ENCODE measurements at places on chromosomes 1 and 21. TPM values are rescaled to one million over a fixed set of nuclear protein-coding genes. Genes with fewer than 3 reads are reported as not detected.

The NDUFS2 gene
- 232 TPM for polyA plus RNA-seq

The ARV1 gene
- polyA plus RNA-seq: 21.8 TPM

The HNRNPU gene
- 139 TPM for polyA plus RNA-seq

The KRTAP20-2 gene
- polyA plus RNA-seq: not detected

The KIAA0040 gene
- 7.7 TPM for polyA plus RNA-seq

The A3GALT2 gene
- polyA plus RNA-seq: not detected

The ANKRD34A gene
- polyA plus RNA-seq: 14.7 TPM

The ATP1A2 gene
- 162 TPM for polyA plus RNA-seq

The OR2T35 gene
- not detected for polyA plus RNA-seq

The TINAGL1 gene
- polyA plus RNA-seq: 59.3 TPM

The LRRC38 gene
- polyA plus RNA-seq: 6.5 TPM

The KDF1 gene
- not detected for polyA plus RNA-seq

The NBPF4 gene
- polyA plus RNA-seq: not detected

The PPM1J gene
- 6.0 TPM for polyA plus RNA-seq

The DCDC2B gene
- polyA plus RNA-seq: 0.04 TPM

The TSSK3 gene
- 0.12 TPM for polyA plus RNA-seq

The KANK4 gene
- not detected for polyA plus RNA-seq

The STPG1 gene
- polyA plus RNA-seq: 1.2 TPM

The LCE1D gene
- polyA plus RNA-seq: not detected

The DDAH1 gene
- 3.2 TPM for polyA plus RNA-seq

The PTPRC gene
- polyA plus RNA-seq: 0.51 TPM

The GIPC2 gene
- 0.72 TPM for polyA plus RNA-seq

The CAMK1G gene
- 0.04 TPM for polyA plus RNA-seq

The SPATA46 gene
- not detected for polyA plus RNA-seq

The CFAP74 gene
- not detected for polyA plus RNA-seq

The PLPPR5 gene
- polyA plus RNA-seq: not detected

The KRTAP19-1 gene
- not detected for polyA plus RNA-seq

The CRYAA gene
- polyA plus RNA-seq: not detected

The C4BPA gene
- polyA plus RNA-seq: not detected

The CHI3L2 gene
- 0.90 TPM for polyA plus RNA-seq

The SLC44A5 gene
- polyA plus RNA-seq: 0.49 TPM

The PGLYRP4 gene
- polyA plus RNA-seq: not detected

The BEND5 gene
- 1.1 TPM for polyA plus RNA-seq

The FNDC7 gene
- not detected for polyA plus RNA-seq

The CYP4X1 gene
- polyA plus RNA-seq: 0.79 TPM

The LCE1E gene
- not detected for polyA plus RNA-seq

The LRRC40 gene
- polyA plus RNA-seq: 9.1 TPM

The KLHDC8A gene
- polyA plus RNA-seq: 0.03 TPM

The ATG4C gene
- 3.3 TPM for polyA plus RNA-seq

The PERM1 gene
- 38.1 TPM for polyA plus RNA-seq

The RAD54L gene
- polyA plus RNA-seq: 0.08 TPM

The FHAD1 gene
- not detected for polyA plus RNA-seq

The GPR37L1 gene
- polyA plus RNA-seq: 0.01 TPM

The MYOG gene
- 9.7 TPM for polyA plus RNA-seq

Data from psoas muscle (tissue), 8 donors.